ENCODE measurements at places on chromosomes 6 and 20. TPM values are rescaled to one million over a fixed set of nuclear protein-coding genes. Genes with fewer than 3 reads are reported as not detected.

Gene PLCB4
- total RNA-seq: not detected

Gene OSTM1
- total RNA-seq: 20.5 TPM

Gene SOX18
- 1.3 TPM for total RNA-seq

Gene RNF8
- total RNA-seq: 65.7 TPM

Gene IL20RA
- not detected for total RNA-seq

Gene PRSS35
- total RNA-seq: not detected

Gene TGM6
- not detected for total RNA-seq

Gene CFAP61
- total RNA-seq: 0.27 TPM

Gene ANKRD66
- not detected for total RNA-seq

Gene KIAA0408
- total RNA-seq: not detected

Gene BLCAP
- total RNA-seq: 52.4 TPM

Gene COL10A1
- total RNA-seq: not detected

Gene ITPA
- total RNA-seq: 103 TPM

Gene ZSCAN26
- total RNA-seq: 15.6 TPM

Gene TREM1
- total RNA-seq: not detected

Gene LBP
- total RNA-seq: not detected

Gene COL21A1
- total RNA-seq: not detected

Measured in HepG2 (cell line).